ENCODE measurements at places on chromosomes 13 and 19.
A peak's percentile ranks its signal among the peaks of the same experiment; 100 is the strongest.

DNA sequence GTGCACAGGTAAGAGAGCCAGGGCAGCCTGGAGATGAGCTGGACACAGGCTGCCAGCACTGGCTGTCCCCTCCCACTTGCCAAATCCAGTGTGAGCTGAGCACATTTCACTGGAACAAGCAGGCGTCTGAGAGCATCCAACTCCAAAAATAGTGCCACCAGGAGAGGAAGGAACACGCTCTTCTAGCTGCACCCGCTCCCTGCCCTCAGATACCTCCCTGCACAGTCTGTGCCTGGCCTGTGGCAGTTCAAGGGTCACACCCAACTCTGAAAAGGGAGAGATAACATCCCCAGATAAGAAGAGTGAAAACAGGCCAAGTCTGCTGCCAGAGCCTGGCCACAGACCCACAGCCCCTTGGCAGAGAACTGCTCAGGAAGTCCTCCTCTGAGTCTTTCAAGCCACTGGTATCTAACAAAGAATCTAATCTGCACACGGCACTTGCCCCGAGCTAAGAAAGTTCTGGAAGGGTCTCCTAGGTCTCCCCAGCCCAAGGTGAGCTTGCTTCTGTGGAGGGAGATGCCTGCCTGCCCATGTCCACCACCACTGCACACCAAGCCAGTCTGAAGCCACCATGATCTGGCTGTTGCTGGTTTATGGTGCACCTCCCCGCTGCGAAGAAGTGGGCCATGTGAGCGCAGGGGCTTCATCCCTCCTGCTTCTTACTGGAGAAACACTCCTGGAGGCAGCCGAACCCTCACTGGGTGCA, 14.7 kb downstream of the ELL start:
- no peaks in the 10 kb centered on the region for H3K27me3 ChIP-seq
- no peak for DNase-seq
- H3K4me1 ChIP-seq, result peaks cover 81% of the 10 kb centered on the region
- peak overlapping the region; percentile 72 for H3K4me3 ChIP-seq
- H3K36me3 ChIP-seq, result peaks cover 19% of the 10 kb centered on the region
- H3K27ac ChIP-seq, result peak overlapping the region; percentile 87

DNA sequence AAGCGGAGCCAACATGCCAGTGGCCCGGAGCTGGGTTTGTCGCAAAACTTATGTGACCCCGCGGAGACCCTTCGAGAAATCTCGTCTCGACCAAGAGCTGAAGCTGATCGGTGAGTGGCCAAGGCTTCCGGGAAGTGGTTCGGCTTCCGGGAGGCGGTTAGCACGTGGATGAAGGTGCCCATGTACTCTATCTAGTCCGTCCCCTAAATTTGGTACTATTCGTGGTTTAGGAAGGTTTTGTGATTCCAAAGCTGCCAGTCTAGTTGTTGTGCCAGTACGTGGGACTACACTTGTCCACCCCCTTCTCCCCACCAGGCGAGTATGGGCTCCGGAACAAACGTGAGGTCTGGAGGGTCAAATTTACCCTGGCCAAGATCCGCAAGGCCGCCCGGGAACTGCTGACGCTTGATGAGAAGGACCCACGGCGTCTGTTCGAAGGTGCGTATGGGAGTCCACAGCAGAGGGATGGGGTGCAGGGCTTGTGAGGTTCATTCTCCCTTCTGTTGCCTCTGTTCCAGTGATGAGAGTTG, 579 bp downstream of the RPS9 start:
- peak overlapping the region; percentile 100 for H3K27ac ChIP-seq
- H3K27me3 ChIP-seq, result no peaks in the 10 kb centered on the region
- H3K4me3 ChIP-seq, result peak overlapping the region; percentile 99
- H3K36me3 ChIP-seq, result peaks cover 53% of the 10 kb centered on the region
- peaks cover 47% of the 10 kb centered on the region for H3K4me1 ChIP-seq

DNA sequence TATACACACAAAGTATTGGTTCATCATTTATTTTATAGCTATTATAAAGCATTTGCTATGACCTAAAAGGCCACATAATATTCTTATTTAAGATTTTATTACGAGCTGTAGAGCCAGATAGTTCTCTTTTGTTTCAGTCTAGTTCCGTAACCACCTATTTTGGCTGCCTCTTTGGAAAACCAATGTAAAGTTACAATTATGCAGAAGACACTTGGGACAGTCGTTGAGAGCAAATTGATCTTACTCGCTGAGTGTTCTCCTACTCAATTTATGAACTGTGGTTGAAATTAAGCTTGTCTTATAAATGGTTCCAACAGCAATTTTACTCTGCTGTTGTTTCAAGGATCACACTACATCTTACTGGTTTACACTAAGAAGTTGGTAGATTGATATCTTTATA, 122.3 kb downstream of the SLC7A1 start:
- peaks cover 21% of the 10 kb centered on the region for H3K27me3 ChIP-seq
- H3K27ac ChIP-seq, result no peak overlapping the region
- no peak overlapping the region for H3K4me3 ChIP-seq
- no peak for DNase-seq
- peaks cover 2% of the 10 kb centered on the region for H3K36me3 ChIP-seq

- H3K27ac ChIP-seq, result no peak overlapping the region
- no peak for DNase-seq
- H3K4me1 ChIP-seq, result no peaks in the 10 kb centered on the region
- peaks cover 1% of the 10 kb centered on the region for H3K36me3 ChIP-seq
Observed at GRCh38 chr13:84896128-84896527, 903.1 kb downstream of the SLITRK6 start.

DNA sequence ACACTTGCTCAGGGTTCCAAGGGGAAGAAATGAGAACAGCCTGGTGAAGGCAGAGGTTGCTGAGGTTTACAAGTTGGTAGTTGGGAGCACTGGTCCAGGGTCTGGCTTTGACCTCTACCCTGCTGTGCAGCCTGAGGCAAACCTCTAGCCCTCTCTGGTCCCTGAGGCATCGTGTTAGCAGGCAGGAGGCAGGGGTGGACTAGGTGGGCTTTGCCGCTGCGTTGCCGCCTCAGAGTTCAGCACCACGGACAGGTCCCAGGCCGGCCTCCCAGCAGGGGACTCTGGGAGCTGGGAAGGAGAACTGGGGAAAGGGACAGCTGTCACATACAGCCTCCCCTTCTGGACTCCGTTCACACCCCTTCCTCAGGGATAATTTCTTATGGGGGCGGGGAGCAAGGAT, 3.1 kb downstream of the NCAN start:
- peaks cover 2% of the 10 kb centered on the region for H3K36me3 ChIP-seq
- H3K4me1 ChIP-seq, result peaks cover 12% of the 10 kb centered on the region
- no peak overlapping the region for H3K27ac ChIP-seq

- H3K27me3 ChIP-seq, result peaks cover 9% of the 10 kb centered on the region
- no peaks in the 10 kb centered on the region for H3K36me3 ChIP-seq
- no peak overlapping the region for H3K4me3 ChIP-seq
- H3K4me1 ChIP-seq, result no peaks in the 10 kb centered on the region
- no peak overlapping the region for H3K27ac ChIP-seq
Observed at GRCh38 chr13:59534806-59535205, 628.9 kb downstream of the DIAPH3 start.

- H3K4me3 ChIP-seq, result no peak overlapping the region
- DNase-seq, result no peak
- no peaks in the 10 kb centered on the region for H3K27me3 ChIP-seq
- peaks cover 1% of the 10 kb centered on the region for H3K36me3 ChIP-seq
Observed at GRCh38 chr13:50598338-50598737, 245.2 kb downstream of the DLEU7 start.

GRCh38 chr19:39270036-39270871, 2.1 kb downstream of the IFNL2 start:
- H3K27me3 ChIP-seq, result peaks cover 27% of the 10 kb centered on the region
- no peak overlapping the region for H3K4me3 ChIP-seq
- H3K27ac ChIP-seq, result no peak overlapping the region
- no peak for DNase-seq
- H3K4me1 ChIP-seq, result no peaks in the 10 kb centered on the region

DNA sequence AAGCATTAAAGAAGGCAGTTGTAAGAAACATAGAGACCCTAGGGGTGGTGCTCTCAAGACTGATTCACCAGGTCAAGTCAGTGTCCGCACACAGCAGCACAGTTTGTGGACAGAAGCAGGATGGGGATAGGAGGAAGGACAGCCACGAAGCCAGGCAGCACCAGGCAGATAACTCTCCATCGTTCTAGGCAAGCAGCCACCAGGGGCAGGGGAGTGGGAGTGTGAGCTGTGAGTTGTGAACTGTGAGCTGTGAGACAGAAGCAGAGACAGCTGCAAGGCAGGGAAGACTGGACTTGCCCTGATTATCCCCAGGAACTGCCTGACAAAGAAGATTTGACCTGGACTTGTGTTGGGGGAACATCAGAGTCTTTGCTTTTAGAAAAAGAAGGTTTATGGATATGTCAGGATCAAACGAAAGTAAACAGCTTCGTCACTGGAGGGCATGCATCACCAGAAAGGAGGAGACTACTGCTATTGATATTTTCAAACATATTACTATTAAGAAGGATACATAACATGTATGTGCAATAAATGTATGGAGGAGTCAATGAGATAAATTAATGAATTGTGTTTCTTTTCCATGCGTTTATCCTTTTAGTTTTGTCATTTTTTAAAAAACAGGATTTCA, 286.1 kb downstream of the IRS2 start:
- DNase-seq, result no peak
- no peaks in the 10 kb centered on the region for H3K27me3 ChIP-seq
- no peaks in the 10 kb centered on the region for H3K4me1 ChIP-seq
- no peaks in the 10 kb centered on the region for H3K36me3 ChIP-seq
- H3K4me3 ChIP-seq, result no peak overlapping the region

GRCh38 chr19:47044946-47045866, 3.2 kb downstream of the TMEM160 start:
- H3K4me3 ChIP-seq, result no peak overlapping the region
- no peaks in the 10 kb centered on the region for H3K27me3 ChIP-seq
- H3K4me1 ChIP-seq, result peaks cover 31% of the 10 kb centered on the region
- H3K27ac ChIP-seq, result no peak overlapping the region
- peaks cover 13% of the 10 kb centered on the region for H3K36me3 ChIP-seq
- no peak for DNase-seq

GRCh38 chr19:52734331-52734892, 432 bp downstream of the ZNF611 start:
- H3K27me3 ChIP-seq, result no peaks in the 10 kb centered on the region
- H3K36me3 ChIP-seq, result peaks cover 10% of the 10 kb centered on the region
- peaks cover 13% of the 10 kb centered on the region for H3K4me1 ChIP-seq
- no peak for DNase-seq
- H3K27ac ChIP-seq, result peak overlapping the region; percentile 71

DNA sequence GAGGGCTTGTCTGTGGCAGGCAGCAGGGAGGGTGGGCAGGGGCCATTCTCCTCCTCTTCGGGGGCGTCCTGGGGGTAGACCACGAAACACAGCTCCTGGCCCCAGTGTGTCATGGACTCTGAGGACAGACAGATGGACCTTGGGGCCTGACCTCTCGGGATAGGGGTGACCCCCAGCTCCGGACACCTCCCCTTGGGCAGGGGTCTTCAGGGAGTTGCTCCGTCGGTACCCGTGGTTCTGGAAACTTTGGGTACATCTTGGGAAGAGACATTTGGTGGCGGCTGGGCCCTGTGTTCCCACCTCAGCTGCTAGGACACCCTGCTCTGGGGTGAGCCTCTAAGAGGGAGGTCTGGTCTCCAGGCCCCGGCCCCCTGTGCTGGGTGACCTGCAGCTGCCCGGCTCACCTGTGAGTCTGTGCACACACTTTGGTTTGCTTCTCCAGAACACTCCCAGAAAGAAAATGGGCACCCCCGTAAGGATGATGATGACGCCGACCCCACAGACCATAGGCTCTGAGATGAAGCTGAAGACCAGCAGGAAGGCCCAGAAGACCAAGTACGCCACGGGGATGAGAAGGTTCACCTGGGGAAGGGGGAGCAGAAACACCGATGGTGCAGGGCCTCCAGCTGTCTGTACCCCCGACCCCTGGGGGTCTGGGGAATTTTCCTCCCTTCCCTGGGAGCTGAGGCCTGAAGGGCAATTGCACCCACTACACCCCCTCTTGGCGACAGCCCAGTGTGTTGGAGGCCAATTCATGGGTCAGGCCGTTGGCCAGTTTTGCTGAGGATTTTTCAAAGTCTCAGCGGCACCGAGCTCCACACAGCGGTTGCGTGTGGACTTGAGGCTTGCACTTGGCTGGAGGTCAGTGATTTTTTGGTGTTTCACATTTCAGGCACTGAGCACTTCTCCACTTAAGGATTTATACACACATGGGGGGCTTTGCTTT, 15.0 kb downstream of the LRP3 start:
- no peak overlapping the region for H3K4me3 ChIP-seq
- no peaks in the 10 kb centered on the region for H3K36me3 ChIP-seq
- no peaks in the 10 kb centered on the region for H3K4me1 ChIP-seq
- no peak for DNase-seq
- peaks cover 6% of the 10 kb centered on the region for H3K27me3 ChIP-seq

DNA sequence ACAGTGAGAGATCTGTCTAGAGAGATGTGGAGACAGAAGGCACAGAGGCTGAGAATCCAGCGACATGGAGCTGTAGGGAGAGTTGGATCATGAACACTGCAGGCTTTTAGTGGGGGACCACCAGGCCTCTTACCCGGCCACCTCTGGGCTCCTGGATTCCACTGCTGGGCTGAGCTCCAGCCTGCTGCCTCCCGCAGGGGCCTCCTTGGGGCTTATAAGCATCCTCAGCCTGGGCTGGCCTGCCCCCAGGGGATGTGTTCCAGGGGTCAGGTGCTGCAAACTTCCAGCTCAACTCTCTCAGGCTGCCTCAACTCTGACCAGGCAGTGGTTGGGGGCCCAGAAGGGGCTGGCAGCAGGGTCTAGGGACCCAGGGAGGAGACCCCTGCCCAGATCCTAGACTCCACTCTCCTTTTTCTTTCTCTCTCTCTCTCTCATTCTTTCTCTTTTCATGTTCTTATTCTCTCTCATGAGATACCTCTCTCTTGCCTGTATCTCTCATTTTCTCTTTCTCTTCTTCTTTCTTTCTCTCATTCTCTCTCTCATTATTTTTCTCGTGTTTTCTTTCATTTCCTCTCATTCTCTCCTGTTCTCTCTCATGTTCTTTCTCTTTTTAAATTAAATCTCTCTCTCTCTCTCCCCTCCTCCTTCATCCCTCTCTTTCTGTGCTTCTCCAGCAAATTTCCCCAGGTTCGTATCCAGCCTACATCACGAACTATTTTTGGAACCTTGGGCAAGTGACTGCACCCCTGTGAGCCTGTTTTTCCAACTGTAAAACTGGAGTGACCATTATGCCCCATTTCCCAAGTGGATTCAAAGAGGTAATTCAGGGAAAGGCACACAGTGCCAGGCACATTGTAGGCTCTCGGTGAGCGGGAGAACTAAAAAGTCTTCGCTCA, at the start of gene KLK4:
Gene KLK4 (minus strand): TSS at position 190 of the 896 bp plus-strand sequence. CDS start 657 bp downstream, outside the sequence.
- no peak for DNase-seq
- no peak within 1 kb of the TSS for H3K27ac ChIP-seq
- no peaks in the 10 kb centered on the region for H3K36me3 ChIP-seq

DNA sequence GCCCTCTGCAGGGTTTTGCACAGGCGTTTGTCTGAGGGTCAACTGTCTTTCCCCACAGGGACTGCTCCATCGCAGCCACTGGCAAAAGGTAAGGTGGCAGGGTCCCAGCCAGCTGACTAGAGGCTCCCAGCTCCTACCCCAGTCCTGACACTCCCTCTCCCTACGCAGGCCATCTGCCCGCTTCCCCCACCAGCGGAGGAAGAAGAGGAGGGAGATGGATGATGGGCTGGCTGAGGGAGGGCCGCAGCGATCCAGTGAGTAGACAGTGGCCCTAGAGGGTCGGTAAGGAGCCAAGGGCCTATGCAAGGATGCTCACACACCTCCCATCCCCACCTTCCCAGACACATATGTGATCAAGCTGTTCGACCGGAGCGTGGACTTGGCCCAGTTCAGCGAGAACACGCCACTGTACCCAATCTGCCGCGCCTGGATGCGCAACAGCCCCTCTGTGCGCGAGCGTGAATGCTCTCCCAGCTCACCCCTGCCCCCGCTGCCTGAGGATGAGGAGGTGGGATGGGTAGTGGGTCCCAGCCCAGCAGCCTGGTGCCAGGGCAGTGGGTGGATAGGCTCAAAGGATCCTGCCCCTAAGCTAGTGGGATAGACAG, 4.0 kb downstream of the HSPB6 start:
- no peak overlapping the region for H3K4me3 ChIP-seq
- no peaks in the 10 kb centered on the region for H3K27me3 ChIP-seq
- H3K36me3 ChIP-seq, result peaks cover 13% of the 10 kb centered on the region
- H3K4me1 ChIP-seq, result peaks cover 27% of the 10 kb centered on the region
- no peak for DNase-seq
- no peak overlapping the region for H3K27ac ChIP-seq

All from central memory CD8-positive, alpha-beta T cell (primary cell).